Stomach (tissue), 19 donors: ENCODE measurements at places on chromosomes 13 and 19. TPM values are rescaled to one million over a fixed set of nuclear protein-coding genes. Genes with fewer than 3 reads are reported as not detected.

The AMH gene
- total RNA-seq, result not detected

The NLRP9 gene
- not detected for total RNA-seq

The ENOX1 gene
- total RNA-seq, result 1.7 TPM

The MIR17HG gene
- 4.5 TPM for total RNA-seq

The ZSCAN5B gene
- total RNA-seq, result not detected

The ZNF443 gene
- total RNA-seq, result 0.58 TPM

The MISP gene
- total RNA-seq, result 12.1 TPM

The WTIP gene
- total RNA-seq, result 5.3 TPM

The ATCAY gene
- not detected for total RNA-seq

The ZNF493 gene
- 100.0 TPM for total RNA-seq
